ENCODE measurements at places on chromosomes 5 and 9.

DNA sequence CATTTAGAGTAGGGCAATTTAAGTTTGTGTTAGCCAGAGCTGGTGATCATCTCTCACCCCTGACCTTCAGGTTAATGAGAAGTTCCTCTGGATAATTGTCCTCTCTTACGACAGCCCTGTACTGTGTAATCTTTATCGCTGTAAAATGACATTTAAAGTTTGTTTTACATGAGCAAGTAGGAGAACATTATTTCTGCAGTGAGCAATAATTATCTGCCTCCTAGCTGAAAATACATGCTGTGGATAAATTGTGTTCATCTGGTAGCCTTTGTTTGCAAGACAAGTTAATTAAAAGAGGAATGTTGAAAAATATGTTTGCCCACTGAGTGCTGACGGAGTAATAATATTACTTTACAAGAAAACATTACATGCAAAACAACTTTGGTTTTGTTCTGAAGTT is 1083.8 kb upstream of the NUDT12 start:
- DNase-seq, result no peak

DNA sequence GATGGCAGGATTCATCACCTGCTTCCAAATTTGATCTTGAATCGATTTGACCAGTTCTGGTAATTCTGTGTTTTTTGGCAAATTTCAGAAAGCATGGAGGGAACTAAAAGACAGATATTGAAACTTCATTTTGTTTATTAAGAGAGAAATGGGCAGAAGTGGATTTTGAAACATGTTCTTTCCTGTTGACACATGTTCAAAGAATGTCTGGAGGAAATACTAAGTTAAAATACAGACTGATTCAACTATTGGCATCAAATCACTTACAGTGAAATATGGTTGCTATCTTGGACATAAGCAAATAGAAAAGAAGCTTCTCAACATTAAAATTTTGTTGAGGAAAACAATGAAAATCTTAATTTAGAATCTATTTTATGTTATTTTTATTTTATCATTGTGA is 19.3 kb upstream of the GZMK start:
- DNase-seq, result no peak

DNA sequence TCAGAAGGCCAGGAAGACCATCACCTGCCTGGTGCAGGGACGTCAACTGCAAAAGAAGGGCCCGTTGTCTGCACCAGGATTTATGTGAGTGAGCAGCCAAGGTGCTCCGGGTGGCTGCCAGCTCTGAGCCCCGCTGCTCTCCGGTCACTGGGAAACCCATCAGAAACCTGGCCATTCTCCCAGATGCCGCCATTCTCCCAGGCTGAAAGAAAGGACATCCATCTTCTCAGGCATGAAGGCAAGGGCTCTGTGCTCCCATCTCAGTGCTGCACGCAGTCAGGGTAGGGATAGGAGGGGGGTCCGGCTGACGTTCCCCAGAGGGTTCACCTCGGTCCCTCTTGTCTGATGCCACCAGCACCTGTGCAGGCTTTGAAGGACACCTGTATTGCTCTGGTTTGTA is 158.4 kb downstream of the ERCC6L2 start:
- DNase-seq, result no peak

- no peak for DNase-seq
Measured at GRCh38 chr9:137021979-137022661, 5.9 kb downstream of the ABCA2 start.

GRCh38 chr9:79403495-79403894 is 168.3 kb upstream of the TLE4 start:
- no peak for DNase-seq

- no peak for DNase-seq
Measured at GRCh38 chr5:56535347-56535746, 280.0 kb upstream of the MAP3K1 start.

DNA sequence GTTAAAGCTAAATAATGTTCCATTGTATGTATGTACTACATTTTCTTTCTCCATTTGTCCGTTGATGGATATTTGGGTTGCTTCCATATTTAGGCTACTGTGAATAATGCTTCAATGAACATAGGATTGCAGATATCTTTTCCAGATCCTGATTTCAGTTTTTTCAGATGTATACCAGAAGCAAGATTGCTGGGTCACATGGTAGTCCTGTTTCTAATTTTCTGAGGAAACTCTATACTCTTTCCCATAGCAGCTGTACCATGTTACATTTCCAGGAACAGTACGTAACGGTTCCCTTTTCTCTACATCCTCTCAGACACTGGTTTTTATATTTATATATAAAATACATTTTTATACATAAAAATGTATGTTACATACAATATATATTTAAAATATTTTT is 121.8 kb downstream of the GCNT1 start:
- DNase-seq, result no peak

GRCh38 chr5:150057052-150057451 is 29.3 kb downstream of the CSF1R start:
- no peak for DNase-seq

GRCh38 chr9:79555474-79556089 is 16.2 kb upstream of the TLE4 start:
- no peak for DNase-seq

DNA sequence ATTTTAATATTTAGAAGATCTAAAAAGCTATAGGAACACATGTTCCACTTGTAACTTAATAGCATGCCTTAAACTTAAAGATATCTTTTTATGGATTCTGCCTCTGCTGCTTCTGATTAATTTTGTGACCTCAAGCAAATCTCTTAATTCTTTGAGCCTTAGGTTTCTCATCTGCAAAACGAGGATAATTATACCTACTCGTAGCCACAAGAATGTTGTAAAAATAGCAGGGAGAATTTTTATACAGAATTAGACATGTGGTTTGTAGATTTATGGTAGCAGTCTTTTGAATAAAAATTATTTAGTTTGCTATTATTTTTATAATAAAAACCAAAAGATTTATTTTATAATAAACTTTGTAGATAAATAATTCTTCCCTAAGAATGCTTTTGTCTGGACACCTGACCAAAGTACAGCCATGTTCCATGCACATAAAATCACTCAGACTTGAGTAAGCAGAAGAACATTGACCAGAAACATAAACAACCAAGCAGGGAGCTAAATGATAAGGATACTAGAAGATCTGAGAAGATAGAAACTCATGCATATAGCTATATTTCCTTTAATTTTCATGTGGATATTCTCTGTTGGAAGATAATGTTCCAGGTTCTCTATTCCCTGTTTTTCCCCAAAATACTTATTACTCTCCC is 18.5 kb downstream of the C9orf85 start:
- no peak for DNase-seq

GRCh38 chr5:149141224-149141956 is at the start of gene ABLIM3:
Gene ABLIM3 (plus strand): TSS chr5:149141493. CDS start chr5:149142096, 603 bp downstream.
- no peak for DNase-seq

DNA sequence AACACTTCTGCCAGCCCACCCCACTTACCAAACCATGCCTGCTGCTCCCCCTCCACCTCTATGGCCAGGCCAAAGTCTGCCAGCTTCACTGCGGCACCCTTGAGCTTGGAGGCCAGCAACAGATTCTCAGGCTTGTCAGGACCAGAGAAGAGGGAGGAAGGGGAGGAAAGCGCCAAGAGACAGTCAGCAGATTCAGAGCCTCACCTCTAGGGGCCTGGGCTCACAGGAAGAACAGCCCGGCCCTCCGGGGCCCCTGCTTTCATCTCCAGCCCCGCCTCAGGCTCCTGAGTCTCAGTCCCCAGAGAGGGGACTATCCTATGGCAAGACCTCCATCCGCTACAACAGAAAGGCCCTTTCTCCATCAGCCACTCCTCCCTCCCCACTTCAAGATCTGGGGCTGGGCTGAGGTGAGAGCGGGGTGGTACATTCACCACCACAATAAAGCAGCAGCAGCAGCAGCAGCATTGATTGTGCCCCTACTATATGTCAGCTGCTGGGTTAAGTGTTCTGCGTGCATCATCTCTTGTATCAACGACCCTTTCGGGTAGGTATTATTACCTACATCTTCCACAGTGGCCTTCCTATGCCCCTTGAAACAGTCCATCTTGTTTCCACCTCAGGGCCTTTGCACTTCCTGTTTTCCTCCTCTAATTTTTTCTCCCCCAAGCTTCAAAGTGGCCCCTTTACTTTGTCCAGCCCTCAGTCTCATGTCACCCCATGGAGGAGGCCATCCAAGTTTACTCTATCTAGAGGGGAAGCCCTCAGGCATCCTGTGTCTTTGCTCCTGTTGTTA is 36.0 kb downstream of the CAMK2A start:
- DNase-seq, result no peak

DNA sequence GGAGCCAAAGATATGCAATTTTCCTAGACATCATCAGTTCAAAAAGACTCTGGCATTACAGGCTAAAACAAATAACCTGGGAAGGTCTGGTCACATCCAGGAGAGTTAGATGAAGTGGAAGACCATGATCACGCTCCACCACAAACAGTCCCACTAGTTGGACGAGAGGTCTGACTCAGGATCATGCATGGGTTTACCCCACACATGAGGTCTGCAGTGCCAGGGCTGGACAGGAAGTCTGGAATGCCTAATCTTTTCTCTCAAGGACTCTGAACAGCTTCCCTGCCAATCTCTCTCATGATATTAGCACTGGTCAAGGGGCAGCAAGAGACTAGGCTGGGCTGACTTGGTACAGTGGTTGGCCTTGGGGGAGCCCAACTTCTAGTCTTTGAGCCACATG is 7.1 kb downstream of the PRUNE2 start:
- DNase-seq, result no peak

GRCh38 chr9:130946766-130947617 is 7.9 kb upstream of the FIBCD1 start:
- DNase-seq, result no peak

GRCh38 chr9:33264003-33264472 is 470 bp downstream of the BAG1 start:
- DNase-seq, result no peak

DNA sequence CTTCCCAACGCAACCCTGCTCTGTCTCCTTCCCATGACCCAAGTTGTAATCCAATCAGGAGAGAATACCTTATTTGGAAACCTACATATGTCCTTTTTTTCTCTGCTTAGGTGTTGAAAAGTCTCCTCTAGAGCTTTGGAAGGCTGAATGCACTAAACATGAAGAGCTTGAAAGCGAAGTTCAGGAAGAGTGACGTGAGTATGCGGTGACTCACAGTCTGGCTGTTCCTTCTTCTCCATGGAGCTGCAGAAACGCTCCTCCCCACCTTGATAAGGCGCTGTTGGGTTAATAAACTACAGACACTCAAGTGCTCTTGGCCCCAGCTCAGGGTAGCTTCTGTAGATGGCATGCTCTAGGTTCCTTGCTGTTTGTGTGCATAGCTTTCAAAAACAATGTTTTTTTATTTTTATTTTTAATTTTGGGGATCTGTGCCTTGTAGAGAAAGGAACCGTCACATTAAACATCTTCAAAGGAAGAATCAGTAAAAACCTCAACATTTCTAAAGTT is 30.7 kb downstream of the RAI14 start:
- DNase-seq, result peak; percentile 67

DNA sequence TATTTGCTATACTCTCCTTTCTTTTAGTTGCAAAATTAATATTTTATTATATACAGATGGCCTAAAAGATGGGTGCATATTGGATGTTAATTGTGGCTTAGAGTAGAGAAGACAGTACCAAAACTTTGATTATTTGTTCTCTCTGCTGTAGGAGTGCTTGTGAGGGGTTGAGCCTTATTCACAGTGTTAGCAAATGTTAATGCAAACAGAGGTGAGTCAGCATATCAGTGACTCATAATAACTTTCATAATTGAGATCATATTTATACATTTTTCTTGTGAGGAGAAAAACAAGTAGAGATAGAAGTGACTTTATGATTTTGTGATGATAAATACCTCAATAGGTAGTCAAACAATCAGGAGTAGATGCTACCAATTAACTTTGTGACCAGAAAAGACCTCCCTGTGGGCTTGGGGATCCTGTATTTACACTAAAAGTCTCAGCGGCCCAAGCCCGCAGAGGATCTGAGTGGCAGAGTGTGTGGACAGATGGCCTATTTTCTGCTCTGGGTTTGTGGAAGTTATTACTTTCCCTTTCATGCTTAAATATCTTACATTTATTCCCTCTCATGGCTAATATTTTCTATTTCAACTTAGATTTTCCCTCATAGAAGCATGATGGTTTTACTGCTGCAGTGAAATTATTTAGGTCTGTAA is 226.5 kb downstream of the TAF11L14 start:
- peak; percentile 29 for DNase-seq

DNA sequence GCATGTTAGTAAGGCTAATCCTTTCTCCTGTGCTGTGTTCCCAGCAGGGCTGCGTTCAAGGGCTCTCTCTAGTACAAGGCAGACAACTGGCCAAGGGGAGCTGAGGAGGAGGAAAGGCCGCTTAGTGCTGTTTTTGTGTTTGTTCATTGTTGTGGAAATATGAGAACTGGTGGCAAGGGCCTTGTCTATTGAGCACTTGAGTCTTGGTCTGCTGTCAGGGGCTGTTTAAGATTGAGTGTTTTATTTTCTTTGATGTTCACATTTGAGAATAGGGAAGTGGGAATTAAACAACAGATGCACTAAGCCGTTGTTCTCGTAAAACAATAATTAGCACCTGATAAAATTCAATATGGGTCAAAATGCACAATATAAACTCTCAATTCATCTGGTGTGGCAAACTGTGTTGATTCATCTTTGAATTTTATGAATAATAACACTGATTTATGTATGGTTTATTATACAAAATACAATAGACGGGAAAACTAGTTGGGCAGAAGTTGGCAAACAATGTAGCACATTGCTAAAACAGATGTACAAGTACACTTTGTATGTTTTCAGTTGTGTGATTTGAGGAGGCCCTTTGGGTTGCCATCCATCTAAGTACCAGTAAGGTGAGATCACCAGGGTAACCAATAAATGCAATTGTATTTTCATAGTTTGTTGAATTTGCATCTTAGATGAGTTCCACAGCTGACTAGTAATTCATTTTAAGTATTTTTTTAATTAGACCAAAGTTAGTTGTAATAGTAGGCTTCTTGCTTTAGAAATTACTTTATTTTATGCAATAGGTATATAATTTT is 97.6 kb upstream of the GRHPR start:
- DNase-seq, result no peak

- no peak for DNase-seq
Measured at GRCh38 chr5:157275403-157275802, 9.5 kb downstream of the CYFIP2 start.

DNA sequence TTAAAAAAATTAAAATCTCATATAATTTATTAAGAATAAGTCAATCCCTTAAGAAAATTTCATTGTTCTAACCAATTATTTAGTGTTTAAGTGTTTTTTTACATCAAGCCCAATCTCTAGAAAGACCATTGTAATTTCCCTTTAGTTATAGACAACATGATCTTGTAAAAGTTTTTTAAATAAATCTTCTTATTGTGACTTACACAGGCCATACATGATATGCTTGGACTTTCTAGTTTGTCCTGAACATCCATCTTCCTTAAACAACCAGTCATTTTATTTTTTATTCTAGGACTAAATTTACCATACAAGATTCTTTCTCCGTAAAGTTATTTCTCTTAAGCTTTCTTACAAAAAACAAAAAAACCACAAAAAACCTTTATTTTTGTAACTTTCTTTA is 126.5 kb upstream of the MAST4 start:
- no peak for DNase-seq

All from brain pericyte (primary cell).